Effector memory CD4-positive, alpha-beta T cell (primary cell): ENCODE measurements at places on chromosomes 13 and 19.

- no peak for DNase-seq
Measured at GRCh38 chr13:102097708-102098107, 304.1 kb downstream of the FGF14 start.

GRCh38 chr13:46062185-46062584, 9.6 kb upstream of the ZC3H13 start:
- no peak for DNase-seq

DNA sequence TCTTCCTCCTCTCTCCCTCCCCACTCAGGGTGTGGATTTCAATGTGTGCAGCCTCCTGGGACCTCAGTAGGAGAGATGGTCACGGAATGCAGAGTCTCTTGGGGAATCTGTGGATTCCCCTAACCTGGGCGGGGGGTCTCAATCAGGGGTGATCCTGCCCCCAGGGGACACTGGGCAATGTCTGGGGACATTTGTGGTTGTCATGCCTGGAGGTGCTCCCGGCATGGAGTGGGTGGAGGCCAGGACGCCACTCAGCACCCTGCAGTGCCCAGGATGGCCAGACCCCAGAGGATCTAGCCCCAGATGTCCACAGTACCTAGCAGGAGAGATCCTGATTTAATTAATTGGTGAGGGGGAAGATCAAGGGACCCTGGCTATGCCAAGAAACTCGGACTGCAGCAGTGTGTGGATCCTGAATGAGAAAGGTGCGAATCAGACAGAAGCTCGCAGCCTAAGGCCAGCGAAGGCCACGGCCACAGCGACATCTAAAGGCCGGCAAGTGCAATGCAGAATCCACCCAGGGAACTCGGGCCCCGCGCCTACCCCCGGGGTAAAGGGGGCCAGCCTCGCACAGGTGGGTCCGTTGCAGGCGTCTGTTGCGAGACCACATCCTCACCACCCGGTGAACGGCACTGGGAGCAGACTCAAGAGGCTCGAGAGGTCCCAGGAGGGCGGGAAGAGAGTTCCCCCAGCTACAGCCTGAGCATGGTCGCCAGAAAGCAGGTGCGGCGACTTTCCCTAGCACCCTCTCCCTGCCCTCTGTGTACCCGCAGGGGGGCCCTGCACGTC, 88.8 kb downstream of the GNG7 start:
- DNase-seq: no peak

DNA sequence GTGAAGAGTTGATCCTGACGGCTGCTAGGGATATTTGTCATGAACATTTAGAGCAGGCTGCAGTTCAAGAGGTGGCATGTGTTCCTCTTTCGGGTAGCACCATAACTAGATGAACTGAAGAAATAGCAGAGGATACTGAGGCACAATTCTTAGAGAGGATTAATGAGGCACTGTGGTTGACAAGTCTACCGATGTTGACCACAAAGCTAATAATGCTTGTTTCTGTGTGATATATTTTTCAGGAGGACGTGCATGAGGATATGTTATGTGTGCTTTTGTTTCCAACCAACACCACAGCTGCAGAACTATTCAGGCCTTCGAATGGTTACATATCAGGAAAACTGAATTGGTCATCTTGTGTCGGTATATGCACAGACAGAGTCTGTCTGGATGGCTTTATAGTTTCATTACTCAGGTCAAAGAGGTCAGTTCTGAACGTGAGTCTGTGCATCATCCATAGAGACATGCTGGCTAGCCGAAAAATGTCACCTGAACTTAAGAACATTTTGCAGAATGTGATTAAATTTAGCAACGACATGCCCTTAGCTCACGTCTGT, 210.1 kb upstream of the IRS2 start:
- no peak for DNase-seq

DNA sequence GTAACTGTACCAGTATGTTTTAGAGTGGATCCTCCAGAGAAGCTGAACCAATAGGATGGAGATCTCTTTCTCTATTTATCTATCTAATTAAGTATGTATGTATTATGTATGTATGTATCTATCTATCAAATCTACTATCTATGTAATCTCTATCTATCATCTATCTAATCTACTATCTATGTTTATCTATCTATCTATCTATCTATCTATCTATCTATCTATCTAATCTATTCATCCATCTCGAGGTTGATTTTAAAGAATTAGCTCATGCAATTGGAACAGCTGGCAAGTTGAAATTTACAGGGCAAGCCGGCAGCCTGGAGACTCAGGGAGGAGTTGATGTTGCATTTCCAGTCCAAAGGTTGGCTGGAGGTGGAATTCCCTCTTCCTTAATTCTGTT, 112.2 kb downstream of the URI1 start:
- no peak for DNase-seq

DNA sequence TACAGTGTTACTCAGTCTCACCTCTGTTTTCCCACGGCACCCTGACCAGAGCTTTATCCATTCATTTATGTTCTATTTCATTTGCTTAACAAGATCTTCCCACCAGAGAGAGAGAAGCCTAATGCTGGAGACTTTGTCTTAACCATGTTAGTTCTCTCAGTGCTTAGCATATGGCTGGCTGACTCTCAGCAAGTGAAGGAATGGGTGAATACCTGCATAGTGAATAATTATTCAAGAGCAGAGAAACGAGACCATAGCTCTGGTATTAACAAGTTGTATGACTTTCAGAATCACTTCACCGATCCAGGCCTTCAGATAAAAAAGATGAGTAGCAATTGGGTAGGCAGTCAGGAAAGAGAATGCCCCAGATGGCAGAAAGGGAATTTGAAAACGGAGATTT, 686.3 kb downstream of the LIG4 start:
- no peak for DNase-seq

DNA sequence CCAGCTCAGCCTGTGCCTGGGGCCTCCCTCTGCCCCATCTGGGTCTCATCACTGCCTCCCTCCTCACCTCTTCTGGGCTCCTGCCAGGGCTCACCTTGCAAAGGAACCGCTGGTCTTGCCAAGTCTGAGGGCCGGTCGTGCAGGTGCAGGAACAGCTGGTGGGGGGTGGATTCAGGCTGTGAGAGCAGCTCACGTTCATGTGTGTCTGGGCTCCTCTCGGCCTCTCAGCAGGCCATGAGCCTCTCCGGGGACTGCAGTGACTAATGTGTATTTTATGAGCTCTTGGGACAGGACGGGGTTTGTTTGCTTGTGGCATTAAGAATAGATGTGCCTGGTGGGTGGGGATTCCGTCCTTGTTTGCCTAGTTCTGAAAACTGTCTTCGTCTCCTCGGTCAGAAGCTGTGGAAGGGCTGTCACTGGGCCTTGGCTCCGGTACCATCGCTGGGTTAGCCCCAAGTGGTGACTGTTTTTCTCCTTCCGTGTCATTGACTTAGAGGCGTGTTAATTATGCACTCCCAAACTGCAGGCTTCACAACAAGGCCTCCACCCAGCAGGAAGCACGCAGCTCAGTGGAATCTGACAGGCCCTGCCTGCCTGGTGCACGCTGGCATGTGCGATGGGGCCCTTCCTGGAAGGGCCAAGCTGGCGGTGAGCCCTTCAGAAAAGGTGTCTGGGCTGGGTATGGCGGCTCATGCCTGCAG, 77.6 kb downstream of the KDM4B start:
- DNase-seq: no peak

- DNase-seq: no peak
Measured at GRCh38 chr19:35292421-35293362, 731 bp downstream of the MAG start.

DNA sequence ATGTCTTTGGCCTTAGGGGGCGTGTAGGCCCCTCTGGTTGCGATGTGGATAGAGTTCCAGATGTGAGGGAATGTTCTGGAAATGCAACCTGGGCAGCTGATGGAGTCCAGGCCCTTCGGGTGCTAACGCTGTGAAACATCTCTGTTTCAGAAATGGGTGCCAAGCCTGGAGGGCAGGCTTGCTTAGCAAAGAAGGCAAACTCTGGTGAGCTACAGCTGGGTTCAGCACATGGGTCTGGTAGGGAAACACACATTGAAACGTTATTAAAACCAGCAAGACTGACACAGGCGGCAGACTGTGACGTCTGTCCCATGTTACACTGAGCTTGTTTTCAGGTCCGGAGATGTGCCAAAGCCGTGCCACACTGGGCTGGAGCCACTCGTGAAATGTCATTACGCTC, 8.6 kb upstream of the CDC16 start:
- no peak for DNase-seq
